Retina (tissue), 1 donor: ENCODE measurements at places on chromosomes 7 and 10.
A peak's percentile ranks its signal among the peaks of the same experiment; 100 is the strongest.

DNA sequence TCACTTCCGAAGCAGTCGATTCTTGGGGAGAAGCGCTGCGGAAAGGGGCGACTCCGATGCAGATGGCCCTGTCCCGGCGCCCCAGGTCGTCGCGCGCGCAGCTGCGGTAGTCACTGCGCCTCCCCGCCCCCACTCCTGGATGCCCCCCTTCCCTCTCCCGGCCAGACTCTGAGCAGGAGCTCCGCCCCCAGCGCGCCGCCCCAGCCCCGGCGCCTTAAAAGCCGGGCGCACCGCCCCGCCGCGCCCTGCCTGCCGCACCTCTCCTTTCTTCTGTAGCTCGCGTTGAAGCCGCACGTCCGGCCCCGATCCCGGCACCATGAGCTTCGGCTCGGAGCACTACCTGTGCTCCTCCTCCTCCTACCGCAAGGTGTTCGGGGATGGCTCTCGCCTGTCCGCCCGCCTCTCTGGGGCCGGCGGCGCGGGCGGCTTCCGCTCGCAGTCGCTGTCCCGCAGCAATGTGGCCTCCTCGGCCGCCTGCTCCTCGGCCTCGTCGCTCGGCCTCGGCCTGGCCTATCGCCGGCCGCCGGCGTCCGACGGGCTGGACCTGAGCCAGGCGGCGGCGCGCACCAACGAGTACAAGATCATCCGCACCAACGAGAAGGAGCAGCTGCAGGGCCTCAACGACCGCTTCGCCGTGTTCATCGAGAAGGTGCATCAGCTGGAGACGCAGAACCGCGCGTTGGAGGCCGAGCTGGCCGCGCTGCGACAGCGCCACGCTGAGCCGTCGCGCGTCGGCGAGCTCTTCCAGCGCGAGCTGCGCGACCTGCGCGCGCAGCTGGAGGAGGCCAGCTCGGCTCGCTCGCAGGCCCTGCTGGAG is at the start of gene INA:
Gene INA, plus strand, starts transcription at position 243 of the 817 bp plus-strand sequence. Its CDS starts 74 bp downstream, at position 317.
- DNase-seq, result peak; percentile 91

DNA sequence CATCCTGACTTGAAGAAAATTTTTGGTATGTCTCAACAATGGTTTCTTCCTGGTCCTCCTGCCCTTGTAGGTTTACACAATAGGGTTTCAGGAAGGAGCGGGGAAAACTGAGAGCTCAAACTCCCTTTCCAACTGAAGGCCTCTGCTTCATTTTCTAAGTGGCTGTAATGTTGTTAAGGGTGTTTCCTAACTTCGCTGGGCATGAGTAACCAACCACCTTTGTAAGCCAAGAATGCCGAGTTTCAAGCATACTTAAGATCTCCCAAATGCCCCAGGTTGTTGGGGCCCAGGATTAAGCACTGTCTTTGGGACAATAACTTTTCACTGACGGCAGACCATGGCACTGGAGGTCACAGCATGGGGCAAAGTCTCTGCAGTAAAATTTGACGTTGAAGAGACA is 33.6 kb upstream of the DRGX start:
- DNase-seq, result no peak

DNA sequence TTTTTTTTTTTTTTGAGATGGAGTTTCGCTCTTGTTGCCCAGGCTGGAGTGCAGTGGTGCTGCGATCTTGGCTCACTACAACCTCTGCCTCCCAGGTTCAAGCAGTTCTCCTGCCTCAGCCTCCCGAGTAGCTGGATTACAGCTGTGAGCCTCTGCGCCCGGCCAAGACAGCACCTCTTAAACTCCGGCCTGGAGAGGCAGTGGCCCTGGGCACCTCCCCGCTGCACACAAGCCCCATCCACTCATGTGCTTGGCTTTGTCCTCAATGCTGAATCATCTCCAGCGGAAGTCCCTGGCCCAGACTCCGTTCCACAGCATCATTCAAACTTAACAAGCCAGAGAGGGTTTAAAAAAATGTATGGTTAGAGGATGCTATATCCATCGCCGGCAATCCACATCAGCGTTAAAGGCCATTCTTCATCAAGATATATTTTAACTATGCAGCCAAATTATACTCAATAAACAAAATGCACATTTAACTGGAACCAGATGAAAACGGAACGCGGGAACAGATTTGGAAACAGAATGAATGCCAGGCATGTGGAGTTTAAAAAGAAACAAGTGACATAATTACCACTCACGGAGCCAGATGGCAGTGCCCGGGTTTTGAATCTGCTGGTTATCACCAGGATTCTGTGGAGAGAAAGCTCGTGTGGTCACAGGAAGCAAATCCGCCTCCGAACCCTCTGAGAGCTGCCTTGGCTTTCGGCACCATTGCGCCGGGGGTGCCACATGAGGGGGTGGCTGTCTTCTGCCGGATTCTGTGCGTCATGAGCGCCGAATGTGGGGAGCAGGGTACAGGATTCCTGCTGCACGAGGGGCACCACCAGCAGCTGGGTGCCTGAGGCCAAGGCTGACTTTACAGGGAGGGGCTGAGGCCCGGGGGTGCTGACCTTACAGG is 45.6 kb upstream of the CFAP46 start:
- DNase-seq, result no peak

DNA sequence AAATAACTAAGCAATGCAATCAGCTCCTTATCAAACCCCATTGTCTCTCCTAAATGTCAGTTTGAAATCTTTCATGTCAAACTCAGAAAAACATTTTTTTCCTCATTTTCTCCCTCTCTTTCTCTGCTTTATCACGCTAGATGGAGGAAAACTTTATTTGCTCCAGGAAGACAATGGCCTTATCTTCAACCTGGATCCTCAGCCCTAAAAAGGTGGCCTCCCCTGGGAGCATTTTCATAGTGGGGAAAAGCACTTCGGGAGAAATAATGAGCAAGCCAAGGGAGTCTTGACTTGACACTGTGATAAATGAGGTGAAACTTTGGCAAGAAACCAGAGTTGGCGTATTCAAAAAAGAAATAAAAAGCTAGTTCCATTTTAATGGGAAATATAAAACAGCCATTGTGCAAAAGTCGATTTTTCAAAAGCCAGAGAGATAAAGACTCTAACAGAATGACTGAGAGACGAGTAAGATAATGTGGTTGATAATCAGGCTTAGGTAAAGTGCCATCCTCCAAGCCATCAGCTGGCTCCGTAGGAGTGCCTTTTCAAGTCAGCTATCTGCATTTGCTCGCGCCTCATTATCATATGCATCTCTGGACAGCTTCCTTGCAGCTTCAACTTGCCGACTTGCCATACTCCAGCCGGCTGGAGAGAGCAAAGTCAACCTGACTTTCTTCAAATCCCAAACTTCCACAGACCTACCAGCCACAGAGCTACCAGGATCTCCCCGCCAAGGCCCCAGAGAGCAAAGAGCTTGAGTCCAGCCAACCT is 19.9 kb downstream of the HABP2 start:
- DNase-seq, result no peak

GRCh38 chr7:4739528-4739992 is 35.9 kb upstream of the AP5Z1 start:
- DNase-seq, result peak; percentile 25

DNA sequence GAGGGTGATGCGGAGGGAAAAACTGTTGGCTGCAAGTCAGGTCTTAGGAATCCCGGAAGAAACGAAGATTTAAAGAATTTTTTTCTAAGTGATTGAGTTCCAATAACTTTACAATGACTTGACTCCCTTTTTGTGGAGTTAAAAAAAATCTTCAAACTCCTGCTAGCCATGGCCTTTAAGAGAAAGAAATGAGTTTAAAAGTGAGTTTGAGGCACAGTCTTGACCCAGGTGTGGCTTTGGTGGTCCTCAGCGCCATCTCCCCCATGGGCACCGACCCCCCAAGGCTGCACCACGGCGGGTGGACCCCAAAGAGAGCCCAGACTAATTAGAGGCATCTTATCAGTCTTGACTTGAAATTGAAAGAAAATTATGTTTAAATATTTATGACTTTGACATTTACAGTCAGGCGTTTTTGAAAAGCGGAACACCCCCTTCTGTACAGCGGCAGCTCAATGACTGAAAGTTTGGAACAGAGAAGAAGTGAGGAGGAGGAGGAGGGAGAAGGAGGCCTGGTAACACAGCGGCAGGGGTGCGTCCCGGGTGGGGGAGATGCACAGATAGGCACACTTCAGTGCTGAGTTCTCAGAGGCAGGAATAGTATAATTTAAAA is 349.6 kb downstream of the DNAJB6 start:
- DNase-seq, result peak; percentile 53

DNA sequence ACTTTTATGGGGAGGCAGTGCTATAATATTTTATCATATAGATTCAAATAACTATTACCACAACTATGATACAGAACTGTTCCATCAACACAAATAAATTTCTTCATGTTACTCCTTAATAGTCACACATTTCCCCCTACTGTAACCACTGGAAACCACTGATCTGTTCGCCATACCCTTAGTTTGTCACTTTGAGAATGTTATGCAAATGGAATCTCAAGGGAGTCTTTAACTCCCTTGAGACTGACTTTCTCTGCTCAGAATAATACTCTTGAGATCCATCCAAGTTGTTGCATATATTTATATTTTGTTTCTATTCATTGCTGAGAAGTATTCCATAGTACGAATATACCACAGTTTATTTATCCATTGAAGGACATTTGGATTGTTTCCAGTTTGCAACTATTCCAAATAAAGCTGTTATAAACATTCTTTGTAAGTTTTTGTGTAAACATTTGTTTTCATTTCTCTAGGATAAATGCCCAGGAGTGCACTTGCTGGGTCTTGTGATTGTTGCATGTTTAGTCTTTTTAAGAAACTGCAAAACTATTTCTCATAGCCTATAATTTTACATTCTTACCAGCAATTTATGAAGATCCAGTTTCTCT is 19.7 kb upstream of the PON2 start:
- no peak for DNase-seq

DNA sequence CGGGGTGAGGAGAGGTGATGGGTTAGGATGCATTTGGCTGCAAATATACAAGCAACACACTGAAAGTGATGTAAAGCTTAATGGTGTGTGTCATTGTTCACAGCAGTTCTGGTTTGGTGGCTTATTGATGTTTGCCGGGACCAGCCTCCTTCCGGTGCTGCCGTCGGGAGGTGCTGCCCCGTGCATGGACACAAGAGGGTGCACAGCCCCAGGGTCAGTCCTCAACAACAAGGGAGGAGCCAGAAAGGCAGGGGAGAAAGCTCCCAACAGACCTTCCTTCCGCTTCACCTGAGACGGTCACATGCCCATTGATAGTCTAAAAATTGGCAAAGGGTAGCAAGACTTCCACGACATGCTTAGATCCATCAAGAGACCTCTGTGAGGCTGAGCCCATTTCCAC is 9.5 kb downstream of the RNF32 start:
- DNase-seq, result no peak

- no peak for DNase-seq
These were observed 10.2 kb downstream of the DGKI start for GRCh38 chr7:137836541-137836940.

- DNase-seq, result no peak
These were observed 187.5 kb downstream of the GPAM start for GRCh38 chr10:111996103-111996502.
